ENCODE measurements at places on chromosomes 16 and 17. TPM values are rescaled to one million over a fixed set of nuclear protein-coding genes. Genes with fewer than 3 reads are reported as not detected.

GSDMA gene
- 0.28 TPM for polyA plus RNA-seq

TRPV3 gene
- polyA plus RNA-seq, result not detected

C16orf46 gene
- polyA plus RNA-seq, result 0.33 TPM

DNA sequence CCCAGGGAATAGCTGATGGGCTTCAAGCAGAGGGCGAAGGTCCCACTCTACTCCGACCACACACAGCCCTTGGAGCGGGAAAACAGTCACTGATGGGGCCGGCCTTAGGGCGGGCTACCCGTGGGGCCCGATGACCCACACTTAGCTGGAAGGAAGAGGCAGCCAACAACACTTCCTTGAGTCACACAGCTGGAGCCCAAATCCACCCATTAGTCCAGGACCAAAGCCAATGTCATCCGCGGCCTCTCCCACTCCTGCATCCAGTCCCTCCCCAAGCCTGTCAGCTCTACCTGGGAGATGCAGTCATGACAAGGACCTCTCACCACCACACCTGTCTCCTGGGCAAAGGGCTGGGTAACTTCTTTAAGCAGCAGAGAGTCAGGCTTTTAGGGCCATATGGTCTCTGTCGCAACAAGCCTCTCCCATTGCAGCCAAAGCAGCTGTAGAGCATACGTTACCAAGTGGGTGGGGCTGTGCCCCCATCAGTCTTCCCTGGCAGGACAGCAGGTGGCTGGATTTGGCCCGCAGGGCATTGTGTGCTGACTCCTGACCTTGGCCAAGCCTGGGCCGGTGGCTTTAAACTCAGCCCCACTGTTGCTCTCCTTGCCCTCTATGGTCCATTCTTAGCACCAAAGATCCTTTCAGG, 110.7 kb downstream of the SOCS1 start:
- peak; percentile 78 for DNase-seq
